ENCODE measurements at places on chromosomes 13 and 19.
A peak's percentile ranks its signal among the peaks of the same experiment; 100 is the strongest.

DNA sequence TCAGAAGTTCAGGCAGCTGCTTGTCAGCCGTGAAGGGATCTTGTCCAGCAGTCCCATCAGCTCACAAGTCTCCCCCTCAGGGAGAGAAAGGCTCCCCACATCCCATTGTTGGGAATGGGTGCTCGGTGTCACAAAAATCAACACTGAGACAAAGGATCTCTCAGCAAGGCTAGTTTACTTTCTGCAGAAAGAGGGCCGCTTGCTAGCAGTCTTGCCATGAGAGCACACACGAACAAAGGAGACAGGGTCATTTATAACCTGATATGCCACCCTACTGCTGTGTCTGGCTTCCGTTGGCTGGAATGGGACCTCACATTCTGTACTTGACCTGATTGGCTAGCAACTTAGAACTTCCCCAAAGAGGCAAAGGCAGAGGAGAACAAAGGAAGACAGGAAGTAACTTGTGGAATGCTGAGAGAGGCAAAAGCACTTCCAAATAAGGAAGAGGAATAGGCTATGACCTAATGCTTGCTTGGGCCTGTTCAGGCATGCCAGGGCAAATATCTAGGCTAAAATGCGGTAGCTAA lies 8.7 kb upstream of the IGFL3 start:
- DNase-seq, result no peak

- DNase-seq, result no peak
Observed at GRCh38 chr19:21848706-21849105, 12.7 kb upstream of the ZNF43 start.

- peak; percentile 3 for DNase-seq
Observed at GRCh38 chr13:91722267-91722884, 324.0 kb downstream of the GPC5 start.

DNA sequence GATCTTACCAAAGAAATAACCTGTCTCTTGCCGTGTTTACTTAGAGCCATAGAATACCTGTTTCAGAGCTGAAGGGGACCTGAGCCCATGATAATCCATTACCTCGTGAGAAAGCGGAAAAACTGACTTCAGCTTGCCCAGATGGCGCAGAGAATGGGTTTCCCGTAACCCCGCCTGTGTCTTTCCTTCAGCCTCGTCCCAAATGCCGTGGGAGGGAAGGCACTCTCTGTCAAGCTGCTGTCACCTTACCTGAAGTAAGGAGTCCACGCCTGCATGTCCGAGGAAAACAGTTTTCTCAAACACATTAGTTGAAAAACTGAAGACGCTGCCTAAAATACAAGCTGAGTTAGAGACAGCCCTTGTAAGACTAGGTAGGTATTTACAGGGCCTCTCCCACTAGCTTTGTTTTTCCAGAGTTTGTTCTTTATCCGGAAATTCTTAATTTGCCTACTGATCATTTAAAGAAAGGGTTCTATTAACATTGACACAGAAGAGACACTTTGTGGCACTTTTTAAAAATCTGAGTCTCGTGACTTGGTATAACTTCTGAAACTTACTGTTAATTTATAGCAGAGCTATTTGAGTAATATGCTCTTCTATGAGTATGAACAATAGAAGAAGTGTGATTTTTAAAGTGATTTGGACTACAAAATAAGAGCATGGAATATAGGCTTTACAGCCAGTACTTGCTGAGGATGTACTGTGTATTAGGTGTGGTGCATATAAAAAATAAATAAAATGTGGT lies 1.3 kb upstream of the INTS6 start:
- DNase-seq, result peak; percentile 36

- no peak for DNase-seq
Observed at GRCh38 chr13:31310786-31311185, 111.0 kb downstream of the B3GLCT start.

DNA sequence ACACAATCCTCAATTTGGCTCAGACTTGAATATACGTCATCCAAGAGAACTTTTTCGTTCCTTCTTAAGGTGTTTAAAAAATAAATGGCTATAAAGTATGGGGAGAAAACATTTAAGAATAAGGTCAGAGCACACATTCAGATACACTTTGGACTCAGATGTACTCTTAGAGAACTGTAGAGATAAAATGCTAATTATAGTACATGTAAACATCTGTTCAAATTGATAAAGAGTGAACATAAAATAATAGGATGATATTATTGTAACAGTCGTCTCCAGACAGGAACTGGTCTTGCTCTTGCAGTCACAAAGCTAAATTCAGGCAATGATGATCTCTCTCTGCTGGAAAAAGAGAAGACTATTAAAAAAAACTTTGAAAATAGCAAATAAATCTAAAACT lies 91.4 kb downstream of the RBM26 start:
- no peak for DNase-seq

DNA sequence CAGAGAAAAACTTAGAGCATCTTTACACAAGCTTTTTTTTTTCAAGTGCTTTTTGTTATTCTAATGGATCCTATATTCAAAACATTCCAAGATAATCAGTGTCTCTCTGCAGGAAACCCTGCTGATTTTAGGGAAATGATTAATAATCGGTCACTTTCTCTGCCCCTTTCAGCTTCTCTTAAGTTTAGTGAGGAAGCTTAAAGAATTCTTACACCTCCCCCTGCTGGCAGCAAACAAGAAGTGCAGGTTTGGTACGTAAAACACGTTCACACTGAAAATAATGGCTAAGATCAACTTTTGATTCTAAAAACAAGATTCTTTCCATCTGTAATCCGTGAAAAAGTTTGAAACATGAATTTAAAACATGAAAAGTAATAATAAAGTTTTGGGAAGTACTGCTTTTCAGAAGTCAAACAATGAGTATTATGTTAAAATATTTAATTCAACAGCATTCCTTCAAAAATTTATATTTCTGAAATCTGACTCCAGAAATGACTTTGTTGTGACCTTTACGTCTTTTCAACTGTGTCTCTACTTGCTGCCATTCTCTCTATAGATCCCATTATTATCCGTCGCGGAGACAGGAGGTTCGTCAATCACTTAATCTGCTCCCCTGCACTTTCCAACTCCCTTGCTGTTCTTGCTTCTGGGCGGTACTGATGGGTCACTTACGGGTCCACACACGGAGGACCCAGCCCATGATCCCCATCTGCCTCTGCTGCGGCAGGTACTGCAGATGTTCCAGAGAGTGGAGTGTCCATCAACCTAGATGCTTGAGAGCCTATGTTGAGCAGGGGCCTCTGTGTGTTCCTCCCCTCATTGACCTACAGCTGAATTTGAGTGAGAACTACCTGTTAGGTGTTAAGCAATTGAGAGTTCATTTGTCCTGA lies 203.1 kb upstream of the EDNRB start:
- DNase-seq, result no peak

- no peak for DNase-seq
Observed at GRCh38 chr19:33024398-33024797, 40.3 kb downstream of the RHPN2 start.

DNA sequence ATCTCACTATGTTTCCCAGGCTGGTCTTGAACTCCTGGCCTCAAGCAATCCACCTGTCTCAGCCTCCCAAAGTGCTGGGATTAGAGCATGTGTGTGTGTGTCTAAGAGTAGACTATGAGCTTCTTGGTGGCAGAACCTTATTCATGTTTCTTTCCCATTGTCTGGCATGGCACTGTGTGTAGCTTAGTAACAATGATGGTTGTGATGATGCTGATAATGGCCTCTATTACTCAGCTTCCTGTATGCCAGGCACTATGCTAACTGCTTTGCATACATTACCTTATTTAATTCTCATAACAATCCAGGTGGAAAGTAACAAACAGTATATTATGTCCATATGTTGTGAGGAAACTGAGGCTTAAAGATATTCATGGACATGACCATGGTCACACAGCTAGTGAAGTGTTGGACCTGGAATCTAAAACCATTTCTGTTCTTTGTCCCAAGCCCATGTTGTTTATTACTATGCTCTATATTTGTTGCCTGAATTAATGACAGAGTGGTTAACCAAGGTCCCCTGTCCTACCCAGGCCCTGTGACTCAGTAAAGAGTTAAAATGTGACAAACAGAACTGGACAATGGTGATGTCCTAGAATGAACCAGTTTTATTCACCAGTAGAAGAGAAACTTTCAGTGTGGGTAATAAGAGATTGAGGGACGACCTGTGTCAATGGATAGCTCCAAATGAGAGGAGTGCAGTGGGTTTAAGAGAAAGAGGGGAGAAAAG lies 109.6 kb downstream of the KLF5 start:
- no peak for DNase-seq

DNA sequence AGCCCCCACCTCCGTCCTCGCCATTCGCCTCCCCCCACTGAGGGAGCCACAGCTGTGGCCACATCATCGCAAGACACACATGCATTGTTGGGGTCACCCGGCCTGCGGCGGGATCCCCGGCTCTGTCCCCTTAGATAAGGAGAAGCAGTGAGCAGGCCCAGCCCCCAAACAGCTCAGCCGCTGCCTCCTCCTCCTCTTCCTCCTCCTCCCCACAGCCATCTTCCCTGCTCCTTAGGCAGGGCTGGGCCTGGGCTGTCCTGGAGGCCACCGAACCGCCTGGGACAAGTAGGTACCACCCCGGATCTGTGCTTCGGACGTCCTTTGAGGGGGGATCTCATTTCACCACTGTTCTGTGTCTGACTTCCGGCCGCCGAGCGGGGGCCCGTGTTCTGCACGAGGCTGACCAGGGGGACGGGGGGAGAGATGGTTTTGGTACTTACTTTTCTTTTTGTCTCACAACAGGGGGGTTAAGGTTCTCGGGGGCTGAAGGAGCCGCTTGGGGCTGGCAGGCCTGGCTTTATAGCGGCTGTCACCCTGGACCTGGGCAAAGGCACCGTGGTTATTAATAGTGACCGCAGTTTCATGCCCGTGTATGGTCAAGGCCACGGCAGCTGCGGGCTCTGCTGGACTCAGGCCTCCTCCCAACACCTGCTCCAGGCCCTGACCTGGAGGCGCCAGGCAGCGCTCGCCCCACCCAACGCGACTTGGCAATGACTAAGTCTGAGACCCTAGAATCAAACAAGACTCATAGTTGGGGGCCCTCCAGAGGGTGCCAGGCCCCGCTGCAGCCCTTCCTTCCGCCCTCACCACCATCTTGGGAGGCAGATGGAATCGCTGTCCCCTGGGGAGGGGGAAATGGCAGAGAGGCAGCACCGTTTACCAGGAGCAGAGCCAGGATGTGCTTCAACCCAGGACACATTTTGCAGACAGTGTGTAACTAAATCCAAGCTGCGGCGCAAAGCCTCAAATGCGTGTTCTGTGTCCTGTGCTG lies 18.3 kb downstream of the NMRK2 start:
- DNase-seq, result no peak

- no peak for DNase-seq
Observed at GRCh38 chr13:45337803-45338202, 3.2 kb downstream of the TPT1 start.

DNA sequence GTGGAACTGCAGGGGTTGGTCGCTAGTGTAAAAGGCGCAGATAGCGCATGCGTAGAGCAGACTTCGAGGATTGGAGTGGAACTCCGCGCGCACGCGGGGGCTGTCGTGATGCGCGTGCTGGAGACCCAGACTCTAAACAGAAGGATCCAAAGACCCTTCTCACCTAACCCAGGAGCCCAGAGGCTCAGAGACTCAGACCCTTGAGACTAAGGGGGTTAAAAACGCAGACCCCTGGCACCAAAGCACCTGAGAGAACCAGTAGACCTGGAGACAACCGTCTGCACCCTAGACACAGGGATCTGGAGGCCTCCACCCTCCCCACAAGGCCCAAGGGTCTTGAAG lies 567 bp upstream of the CTU1 start:
- no peak for DNase-seq

DNA sequence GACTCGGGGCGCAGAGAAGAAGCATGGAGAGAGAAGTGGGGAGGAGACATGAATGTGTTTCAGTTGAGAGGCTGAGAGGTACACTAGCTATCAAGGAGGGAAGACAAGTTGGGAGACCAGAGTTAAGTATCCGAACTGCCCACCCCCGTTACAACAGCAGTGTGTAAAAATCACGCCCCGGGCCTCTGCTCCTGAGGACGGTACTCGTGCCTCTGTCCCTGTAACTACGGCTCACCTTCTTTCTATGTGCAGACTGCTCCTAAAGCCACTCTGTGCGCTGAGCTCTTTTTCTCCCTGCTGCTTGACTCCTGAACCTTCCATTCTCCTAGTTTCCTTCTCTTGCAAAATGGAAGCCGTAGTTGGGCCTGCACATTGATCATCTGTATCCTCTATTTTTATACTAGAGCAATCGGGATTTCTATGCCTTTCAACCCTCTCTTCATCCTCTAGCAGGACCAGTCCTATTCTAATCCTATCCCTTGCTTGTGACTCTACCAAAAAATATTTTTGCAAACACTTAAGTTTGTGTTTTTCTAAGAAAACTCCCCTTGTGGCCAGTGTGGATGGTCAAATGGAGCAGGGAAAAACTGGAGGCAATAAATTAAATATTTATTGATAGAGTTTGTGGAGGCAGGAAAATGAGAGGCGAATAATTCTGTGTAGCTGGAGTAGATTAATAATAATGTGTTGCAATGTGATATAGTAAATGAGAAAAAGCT lies 569 bp downstream of the POLR1D start:
- DNase-seq, result no peak

DNA sequence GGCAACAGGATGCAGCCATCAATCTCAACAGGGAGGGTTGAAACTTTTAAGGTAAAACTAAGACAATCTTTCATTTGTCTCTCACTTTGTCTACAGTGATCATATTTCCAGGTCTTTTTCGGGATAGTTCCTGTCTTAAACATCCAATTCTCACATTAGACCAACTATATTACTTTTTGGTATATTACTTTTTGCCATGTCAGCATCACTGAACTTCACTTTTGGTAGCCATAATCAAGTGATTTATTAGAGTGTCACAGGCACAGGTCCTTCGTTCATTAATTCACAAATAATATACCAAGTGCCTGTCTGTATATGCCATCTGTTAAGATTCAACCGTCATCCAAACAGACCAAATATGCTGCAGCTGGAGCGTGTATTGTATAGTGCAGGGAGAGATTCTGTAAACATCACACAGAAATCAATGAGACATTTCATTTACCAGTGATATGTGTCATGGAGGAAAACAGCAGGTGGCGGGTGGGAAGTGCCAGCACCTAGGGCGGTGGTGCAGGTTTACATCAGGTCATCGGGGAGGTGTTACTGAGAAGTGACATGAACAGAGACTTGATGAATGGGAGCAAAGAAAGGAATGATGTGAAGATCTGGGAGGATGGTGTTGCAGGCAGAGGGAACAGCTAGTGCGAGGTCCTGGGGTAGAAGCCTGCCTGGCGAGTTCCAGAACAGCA lies 24.9 kb downstream of the ARHGEF7 start:
- no peak for DNase-seq

DNA sequence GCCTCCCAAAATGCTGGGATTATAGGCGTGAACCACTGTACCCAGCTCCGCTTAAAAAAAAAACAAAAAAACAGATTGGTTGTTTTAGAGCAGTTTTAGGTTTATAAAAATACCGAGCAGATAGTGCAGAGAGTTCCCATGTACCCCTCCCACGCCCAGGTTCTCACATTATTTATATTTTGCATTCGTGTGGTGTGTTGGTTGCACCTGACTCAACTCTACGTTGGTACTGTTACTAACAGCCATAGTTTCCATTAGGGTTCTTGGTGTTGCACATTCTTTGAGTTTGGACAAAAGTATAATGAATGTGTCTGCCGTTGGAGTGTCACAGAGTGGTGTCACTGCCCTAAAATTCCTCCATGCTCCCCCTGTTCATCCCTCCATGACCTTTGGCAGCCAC lies 29.1 kb downstream of the MYO9B start:
- DNase-seq, result no peak

Measured in NCI-H524 treated with DMSO at 0.1 percent for 48 hours (cell line).